ENCODE measurements at places on chromosomes 7 and 10. TPM values are rescaled to one million over a fixed set of nuclear protein-coding genes. Genes with fewer than 3 reads are reported as not detected.

Gene TMEM270
- not detected for polyA plus RNA-seq

Gene SLC16A12
- polyA plus RNA-seq, result 0.40 TPM

Gene NYAP1
- polyA plus RNA-seq, result 4.8 TPM

Gene CREB5
- 4.3 TPM for polyA plus RNA-seq

Gene AS3MT
- polyA plus RNA-seq, result 6.0 TPM

Gene TDRD1
- 0.48 TPM for polyA plus RNA-seq

Gene TEX47
- not detected for polyA plus RNA-seq

Gene SPDYE2B
- polyA plus RNA-seq, result not detected

Gene PTF1A
- polyA plus RNA-seq, result not detected

Gene RAB11FIP2
- polyA plus RNA-seq, result 18.2 TPM

Gene PHKG1
- polyA plus RNA-seq, result 0.97 TPM

Gene TMEM130
- 1.3 TPM for polyA plus RNA-seq

Gene POM121L12
- not detected for polyA plus RNA-seq

Gene HTR5A
- polyA plus RNA-seq, result not detected

Gene CDC14C
- polyA plus RNA-seq, result not detected

Gene TRPV6
- polyA plus RNA-seq, result 0.03 TPM

Gene ARHGAP12
- polyA plus RNA-seq, result 17.7 TPM

Gene PUS7
- 9.0 TPM for polyA plus RNA-seq

Gene BLNK
- 6.0 TPM for polyA plus RNA-seq

Gene PDK4
- 156 TPM for polyA plus RNA-seq

Gene SLC26A5
- not detected for polyA plus RNA-seq

Gene LIPF
- polyA plus RNA-seq, result not detected

Gene OPTN
- 87.0 TPM for polyA plus RNA-seq

Gene GDF2
- not detected for polyA plus RNA-seq

Data from ovary (tissue), 10 donors.